ENCODE measurements at places on chromosomes 7 and 10.

GRCh38 chr10:133438711-133439273 lies 14.4 kb upstream of the SPRN start:
- no peak for DNase-seq

GRCh38 chr7:90999989-91000979 lies 263.9 kb upstream of the FZD1 start:
- no peak for DNase-seq

GRCh38 chr7:135599471-135599870 lies 41.8 kb downstream of the NUP205 start:
- DNase-seq: no peak

- DNase-seq: no peak
Observed at GRCh38 chr7:13476881-13477444, 512.5 kb downstream of the ETV1 start.

DNA sequence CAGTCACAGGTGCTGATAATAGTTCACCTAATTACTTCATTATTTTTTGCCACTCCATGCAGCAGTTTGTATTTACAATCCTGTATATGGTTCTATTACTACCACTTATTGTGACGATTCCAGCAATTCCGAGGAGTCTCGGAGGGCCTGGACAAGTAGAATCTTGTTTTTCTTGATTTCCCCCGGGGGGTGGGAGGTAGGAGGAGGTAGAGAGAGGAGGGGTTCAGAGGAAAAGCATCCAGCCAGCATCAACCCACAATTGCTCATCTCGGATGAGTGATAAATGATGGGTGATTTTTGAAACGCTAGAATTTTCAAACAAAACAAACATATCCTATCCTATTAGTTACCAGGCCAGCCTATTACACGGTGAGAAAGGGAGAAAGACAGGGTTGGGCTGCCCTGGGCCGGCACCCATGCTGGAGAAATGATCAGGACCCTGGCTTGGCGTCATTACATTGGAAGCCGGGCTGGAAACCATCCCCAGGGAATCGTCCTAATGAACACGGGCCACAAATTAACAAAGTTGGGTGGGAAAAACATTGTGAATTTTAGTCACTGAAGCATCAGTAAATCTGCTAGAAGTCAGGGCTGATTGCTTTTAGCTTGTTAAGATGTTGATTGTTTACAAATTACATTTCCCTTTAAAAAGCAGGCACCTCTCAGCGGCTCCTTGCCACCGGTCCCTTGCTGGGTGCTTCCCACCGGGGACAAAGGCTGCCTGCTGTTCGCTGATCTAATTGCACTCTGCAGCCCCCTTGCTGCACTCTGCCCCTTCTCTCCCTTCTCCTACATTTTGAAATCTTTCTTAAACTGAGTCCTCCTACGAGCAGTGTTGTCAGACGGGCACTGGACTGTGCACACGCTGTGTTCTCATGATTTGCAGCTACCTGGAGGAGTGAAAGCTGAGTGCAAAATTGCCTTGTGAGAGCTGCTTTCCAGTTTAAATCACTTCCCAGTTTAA lies 95.5 kb downstream of the FAM204A start:
- DNase-seq: no peak

- peak; percentile 48 for DNase-seq
Observed at GRCh38 chr7:112411186-112411795, 39.0 kb upstream of the IFRD1 start.

- DNase-seq: no peak
Observed at GRCh38 chr7:150429699-150430098, 20.7 kb upstream of the GIMAP8 start.

- DNase-seq: no peak
Observed at GRCh38 chr7:110010359-110010758, 1080.6 kb upstream of the LRRN3 start.

GRCh38 chr10:57014758-57015157 lies 653.7 kb upstream of the ZWINT start:
- no peak for DNase-seq

DNA sequence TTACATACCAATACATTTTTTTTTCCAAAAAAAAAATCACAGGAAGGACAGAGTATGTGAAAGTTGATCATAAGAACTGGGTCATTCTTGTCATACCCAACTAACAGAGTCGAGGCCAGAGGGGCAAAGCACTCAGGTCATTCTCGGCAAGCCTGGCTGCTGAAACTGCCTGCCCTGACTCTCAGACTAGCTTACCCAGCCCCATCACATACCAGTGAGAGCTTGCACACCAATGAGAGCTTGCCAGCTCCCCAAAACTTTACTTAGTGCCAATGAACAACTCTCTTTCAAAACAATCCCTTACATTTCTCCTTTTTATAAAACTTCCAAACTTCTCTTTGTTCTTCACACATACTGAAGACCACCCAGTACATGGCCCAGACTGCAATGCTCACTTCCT lies 48.9 kb downstream of the VOPP1 start:
- DNase-seq: no peak

GRCh38 chr7:141142058-141142457 lies 68.2 kb downstream of the TMEM178B start:
- no peak for DNase-seq

- no peak for DNase-seq
Observed at GRCh38 chr10:87092861-87093631, 1.6 kb downstream of the GLUD1 start.

DNA sequence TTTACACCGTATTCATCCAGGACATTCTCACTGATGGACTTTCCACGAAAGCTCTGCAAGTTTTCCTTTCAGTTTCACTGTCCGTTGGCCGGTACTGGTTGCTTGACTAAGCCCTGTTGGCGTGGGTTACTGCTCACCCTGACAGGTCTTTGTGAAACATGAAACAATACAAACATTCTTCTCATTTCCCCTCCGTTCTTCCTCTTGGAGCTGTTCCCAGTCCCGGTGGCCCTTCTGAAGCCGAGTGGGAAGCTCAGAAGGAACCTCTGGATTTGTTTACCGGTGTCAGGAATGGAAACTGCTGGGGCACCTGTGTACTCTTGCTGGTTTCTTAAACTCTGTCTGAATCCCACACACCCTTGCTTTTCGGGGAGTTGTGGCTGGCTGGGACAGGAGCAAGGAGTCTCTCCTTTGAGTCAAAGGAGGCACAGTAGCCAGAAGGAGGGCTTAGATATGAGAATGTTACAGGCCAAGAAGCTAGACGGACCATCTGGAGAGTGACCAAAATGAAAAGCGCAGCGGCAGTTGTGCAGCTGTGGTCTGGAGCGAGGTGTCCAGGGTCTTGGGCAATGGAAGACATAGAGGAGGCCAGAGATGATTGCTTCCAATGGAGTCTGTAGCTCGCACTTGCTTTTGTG lies 45.7 kb downstream of the LYZL2 start:
- no peak for DNase-seq

GRCh38 chr10:100327007-100327717 lies 2.9 kb downstream of the PKD2L1 start:
- peak; percentile 48 for DNase-seq

DNA sequence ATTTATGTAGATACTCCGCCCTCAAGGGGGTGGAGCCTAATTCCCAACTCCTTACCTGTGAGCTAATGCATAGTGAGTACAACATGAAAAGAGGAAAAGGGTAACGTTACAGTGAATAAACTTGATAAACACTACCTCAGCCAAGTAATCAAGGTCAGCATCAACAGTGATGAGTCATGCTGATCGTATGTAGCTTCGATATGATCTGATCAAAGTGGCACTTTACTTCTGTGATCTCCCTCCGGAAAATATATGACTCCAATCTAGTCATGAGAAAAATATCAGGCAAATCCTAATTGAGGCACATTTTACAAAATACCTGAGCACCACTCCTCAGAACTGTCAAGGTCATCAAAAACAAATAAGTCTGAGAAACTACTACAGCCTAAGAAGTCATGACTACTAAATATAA lies 70.4 kb downstream of the VTI1A start:
- DNase-seq: no peak

GRCh38 chr7:142689439-142690120 lies 59.7 kb upstream of the PRSS1 start:
- DNase-seq: no peak

DNA sequence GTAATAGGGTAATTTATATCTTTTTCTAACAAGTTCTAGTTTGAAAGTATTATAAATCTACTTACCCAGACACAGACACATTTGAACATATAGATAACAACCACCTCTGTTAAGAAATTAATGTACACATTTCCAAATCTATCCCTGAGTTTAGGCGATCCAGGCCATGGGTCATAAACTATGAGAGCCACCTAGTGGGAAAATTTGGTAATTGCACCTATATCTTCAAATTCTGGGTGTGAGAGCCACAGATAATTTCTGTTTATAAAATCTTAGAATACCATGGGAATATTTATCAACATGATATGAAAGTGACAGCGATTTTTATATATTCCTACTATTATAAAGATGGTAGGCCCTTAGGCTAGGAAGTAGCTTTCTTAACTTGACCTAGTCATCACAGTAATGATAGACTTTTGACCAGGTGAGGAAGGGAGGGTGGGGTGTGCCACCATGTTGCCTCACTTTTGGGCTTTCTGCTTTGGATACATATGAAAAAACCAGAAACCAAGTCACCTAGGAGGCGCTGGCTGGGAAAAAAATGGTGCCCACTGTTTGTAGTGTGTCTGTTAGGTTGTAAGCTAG lies 8.0 kb upstream of the EPHA1 start:
- DNase-seq: no peak

DNA sequence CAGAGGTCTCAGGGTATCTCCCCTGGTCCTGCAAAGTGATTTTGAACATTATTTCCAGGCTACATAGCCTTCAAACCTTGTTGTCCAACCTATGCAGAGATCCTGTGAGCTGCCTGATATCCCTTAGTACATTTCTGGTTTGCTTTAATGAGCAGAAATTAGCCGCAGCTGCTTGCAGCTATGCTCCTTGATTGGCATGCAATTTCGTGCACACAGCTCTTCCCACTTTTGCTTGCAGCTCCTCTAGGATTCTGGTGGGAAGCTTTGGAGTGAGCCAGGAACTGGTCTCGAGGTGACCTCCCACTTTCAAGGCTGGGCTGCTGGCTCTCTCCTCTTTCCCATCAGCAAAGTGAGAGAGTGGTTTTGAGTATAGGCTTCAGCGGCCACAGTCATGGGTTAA lies 45.8 kb downstream of the OAT start:
- DNase-seq: no peak

- DNase-seq: no peak
Observed at GRCh38 chr7:157003756-157004520, 6.5 kb downstream of the MNX1 start.

- no peak for DNase-seq
Observed at GRCh38 chr10:101008823-101009423, 9.3 kb downstream of the LZTS2 start.

All from DMS 273 treated with DMSO at 0.1 percent for 48 hours (cell line).